ENCODE measurements at places on chromosomes 1 and 21.

DNA sequence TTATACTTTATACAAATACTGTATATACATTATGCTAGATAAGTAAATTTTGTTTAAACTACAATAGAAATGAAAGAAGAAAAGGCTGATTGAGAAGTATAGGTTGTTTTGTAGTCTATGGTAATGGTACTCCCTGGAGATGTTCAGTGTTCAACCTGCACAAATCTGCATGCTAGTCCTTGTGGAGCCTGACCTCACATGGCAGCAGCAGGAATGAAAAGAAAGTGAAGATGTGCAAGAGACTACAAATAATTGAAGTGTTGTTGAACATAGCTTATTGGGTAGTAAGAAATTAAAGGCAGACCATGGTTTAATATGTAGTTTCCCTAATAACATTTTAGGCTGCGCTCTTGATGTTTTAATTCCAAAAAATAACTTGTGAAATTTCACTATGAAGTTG is 201.2 kb downstream of the TGFB2 start:
- 0 out of 3 replicates have a peak, but pooled peaks have one; percentile 47 for ATAC-seq

DNA sequence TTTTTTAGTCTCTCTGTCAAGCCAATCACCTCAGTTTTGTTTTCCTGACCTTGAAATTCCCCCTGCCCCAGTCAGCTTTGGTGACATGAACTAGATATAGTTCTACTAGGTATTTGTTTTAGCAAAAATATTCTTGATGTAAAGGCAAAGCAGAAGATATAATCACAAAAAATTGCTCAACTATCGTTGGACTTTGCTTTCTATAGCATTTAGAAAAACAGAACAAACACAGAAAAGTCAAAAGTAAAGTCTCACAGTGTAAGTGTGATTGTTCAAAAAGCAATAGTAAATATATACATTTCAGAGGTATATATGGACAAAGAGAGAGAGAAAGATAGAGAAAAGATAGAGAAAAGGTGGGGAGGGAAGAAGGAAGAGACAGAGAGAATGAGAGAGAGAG is 305.9 kb downstream of the ADGRL2 start:
- no peak for ATAC-seq

- ATAC-seq = no peak
Measured at GRCh38 chr1:151147665-151148064, 1.2 kb upstream of the SEMA6C start.

GRCh38 chr1:111730706-111731105 is 8.5 kb downstream of the INKA2 start:
- ATAC-seq = no peak

DNA sequence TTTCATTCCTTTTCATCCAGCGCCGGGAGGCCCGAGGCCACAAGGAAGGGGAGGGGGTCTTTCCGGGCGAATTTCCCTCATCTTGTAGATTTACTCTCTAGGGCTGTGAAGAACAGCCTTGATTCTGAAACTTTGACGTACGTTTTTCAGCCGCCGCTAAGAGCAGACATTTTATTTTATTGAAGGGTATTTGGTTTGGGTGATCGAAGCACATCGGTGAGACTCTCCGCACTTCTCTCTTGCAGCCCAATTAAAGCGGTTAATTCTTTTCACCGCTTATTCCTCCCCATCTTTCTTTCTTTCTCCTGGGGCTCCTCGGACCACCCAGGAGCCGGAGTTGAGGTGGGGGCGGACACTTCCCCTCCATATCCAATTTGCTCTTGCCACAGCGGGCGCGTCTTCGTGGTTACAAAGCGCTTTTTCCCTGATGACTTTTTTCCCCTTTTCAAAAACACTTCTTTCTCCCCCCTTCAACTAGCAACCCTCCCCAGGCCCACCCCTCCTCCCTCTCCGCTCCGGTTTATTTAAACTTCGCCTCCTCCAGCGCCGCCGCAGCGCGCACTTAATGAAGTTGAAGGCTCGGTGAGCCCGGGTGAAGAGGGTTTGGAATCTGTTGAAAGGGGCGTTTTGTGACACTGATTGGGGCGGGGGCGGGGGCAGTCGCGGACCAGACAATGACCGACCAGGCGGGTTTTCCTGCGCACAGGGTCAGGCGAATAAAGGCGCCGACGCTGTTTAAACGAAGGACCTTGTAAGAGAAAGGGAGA is 5.9 kb downstream of the FOXD2 start:
- no peak for ATAC-seq

DNA sequence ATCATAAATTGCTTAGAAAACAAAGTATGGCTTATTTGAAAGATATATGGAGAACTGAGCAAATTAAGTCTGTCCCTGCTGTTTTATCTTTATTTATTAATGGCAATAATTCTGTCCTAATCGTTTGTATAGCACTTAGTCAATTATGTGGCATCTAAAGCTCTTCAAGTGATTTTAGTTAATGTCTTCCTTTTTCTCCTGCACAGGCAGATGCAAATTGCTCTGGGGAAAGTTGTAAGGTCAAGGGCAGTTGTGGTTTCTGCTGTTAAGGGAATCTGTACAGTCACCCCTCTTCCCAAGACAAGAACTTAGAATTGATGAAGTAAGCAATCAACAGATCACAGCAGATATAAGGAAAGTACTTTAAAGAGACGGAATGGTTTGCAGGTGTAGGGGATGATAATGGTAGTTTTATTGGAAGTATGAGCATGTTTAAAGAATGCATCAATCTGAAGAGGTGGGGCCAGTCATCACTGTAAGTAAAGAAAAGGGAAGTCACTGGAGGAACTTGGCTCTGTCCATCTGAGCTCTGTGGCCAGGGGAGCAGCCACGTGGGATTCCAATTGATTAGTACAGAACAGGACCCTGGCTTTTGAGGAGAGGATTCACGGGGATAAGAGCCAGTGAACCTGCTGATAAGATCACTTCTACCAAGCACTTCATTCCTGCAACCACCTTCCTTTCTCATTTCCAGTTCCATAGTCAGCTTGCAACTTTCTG is 116.0 kb upstream of the KCNJ6 start:
- no peak for ATAC-seq

DNA sequence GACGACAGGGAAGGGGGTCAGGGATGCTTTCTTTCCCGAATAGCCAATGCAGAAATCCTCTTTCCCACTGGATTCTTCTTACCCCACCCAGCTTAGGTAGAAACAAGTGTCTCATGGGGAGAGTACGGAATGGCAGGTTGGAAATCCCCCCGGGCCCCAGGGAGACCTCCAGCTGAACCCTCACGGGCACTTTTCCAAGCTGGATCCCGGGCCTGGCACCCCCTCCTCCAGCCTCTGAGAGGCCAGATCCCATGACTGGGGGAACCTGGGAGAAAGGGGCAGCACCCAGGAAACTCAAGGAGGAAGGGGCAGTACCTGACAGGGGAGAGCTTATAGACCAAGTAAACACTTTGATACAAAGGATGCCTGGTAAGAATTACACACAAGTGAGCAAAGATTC is 1.3 kb downstream of the PKP1 start:
- ATAC-seq = no peak

- no peak for ATAC-seq
Measured at GRCh38 chr1:31366796-31367195, 6.1 kb downstream of the FABP3 start.

- ATAC-seq = no peak
Measured at GRCh38 chr1:107993920-107994319, 28.9 kb upstream of the VAV3 start.
